ENCODE measurements at places on chromosomes 12 and 14.

- no peak for DNase-seq
Observed at GRCh38 chr12:15811214-15812127, 22.3 kb upstream of the EPS8 start.

GRCh38 chr12:77746096-77746495, 84.6 kb upstream of the NAV3 start:
- DNase-seq, result no peak

GRCh38 chr14:31770271-31770670, 209.1 kb downstream of the NUBPL start:
- DNase-seq, result no peak

GRCh38 chr12:46388427-46389021, 16.0 kb upstream of the SLC38A2 start:
- no peak for DNase-seq

DNA sequence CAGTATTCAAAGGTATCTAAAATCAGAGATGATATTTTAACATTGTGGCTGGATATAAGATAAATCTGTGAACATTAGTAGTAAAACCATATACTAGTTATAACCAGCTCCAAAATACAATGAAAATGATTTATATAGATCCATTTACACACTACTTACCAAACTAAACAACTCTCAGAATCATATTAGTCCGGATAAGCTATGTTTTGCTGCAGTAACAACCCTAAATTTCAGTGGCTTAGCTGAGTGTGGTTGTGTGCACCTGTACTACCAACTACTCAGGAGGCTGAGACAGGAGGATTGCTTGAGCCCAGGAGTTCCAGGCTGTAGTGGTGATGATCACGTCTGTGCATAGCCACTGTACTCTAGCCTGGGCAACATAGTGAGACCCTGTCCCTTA, 23.8 kb downstream of the ZDHHC17 start:
- no peak for DNase-seq

DNA sequence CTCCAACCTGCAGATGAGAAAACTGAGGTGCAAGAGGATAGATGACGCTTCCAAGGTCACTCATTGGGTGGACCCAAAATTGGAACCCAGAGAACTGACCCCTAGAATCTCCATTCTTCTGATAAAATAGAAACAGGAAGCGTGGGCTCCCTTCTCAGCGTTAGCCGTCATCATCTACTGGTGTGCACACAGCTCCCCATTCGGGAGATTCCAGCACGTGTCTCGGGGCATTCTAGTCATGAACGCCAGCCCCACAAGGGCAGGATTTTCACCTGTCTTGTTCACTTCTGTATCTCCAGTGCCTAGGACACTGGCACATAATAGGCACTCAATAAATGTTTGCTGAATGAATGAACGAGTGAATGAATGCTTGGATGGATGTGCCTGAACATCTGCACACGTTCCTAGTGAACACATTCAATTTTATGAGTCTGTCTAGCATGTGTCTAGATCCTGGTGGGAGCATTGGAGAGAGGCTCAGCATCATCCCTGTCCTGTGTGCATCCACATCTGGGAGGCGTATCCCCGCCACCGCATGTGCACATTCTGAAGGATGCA, 30.5 kb downstream of the RASAL1 start:
- no peak for DNase-seq

DNA sequence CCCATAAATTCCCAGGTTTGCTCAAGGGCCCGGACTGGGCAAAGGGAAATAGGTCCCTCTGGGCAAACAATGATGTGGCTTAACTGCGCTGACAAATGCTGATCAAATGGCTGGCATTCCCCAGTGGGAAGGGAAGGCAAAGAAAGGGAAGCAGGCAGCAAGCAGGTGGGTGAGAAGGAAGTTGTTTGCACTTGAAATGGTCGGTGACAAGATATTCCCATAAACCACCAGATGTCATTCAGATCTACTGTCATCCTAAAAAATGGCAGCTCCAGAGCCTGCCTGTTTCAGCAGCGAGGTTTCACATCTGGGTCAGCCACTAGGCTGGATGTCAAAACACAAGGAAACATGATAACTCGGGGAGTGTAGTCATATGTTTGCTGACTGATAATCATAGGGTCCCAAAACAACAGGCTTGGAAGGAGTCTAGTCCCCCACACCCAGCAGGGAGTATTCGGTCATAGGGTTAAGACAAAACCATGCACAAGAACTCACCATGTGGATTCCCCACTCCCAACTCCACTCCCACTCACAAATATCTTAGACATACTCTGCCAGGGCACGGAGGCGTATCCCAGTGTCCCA, 37.9 kb upstream of the MDM1 start:
- no peak for DNase-seq

DNA sequence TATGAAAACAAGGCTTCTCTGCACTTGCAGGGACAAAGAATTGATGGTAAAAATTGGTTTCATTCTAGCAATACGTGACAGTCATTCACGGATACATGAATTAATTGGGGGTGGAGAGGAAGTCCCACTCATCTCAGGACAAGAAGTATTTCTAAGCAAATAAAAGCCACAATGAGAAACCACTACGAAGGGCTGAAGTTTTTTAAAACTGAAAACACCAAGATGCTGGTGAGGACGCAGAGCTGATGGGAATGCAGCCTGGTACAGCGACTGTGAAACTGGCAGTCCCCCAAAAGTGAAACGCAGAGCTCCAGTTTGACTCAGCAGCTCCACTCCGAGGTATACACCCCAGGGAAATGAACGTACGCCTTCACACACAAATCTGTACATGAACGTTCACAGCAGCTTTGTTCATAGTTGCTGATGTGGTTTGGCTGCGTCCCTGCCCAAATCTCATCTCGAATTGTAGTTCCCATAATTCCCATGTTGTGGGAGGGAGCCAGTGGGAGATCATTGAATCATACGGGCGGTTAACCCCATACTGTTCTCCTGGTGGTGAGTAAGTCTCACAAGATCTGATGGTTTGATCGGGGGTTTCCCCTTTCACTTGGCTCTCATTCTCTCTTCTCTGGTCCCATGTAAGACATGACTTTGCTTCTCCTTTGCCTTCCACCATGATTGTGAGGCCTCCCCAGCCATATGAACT, 89.0 kb downstream of the SCARB1 start:
- no peak for DNase-seq

- DNase-seq, result no peak
Observed at GRCh38 chr12:122935318-122935717, 30.9 kb downstream of the ABCB9 start.

- DNase-seq, result no peak
Observed at GRCh38 chr12:1842183-1842904, 22.0 kb downstream of the LRTM2 start.

DNA sequence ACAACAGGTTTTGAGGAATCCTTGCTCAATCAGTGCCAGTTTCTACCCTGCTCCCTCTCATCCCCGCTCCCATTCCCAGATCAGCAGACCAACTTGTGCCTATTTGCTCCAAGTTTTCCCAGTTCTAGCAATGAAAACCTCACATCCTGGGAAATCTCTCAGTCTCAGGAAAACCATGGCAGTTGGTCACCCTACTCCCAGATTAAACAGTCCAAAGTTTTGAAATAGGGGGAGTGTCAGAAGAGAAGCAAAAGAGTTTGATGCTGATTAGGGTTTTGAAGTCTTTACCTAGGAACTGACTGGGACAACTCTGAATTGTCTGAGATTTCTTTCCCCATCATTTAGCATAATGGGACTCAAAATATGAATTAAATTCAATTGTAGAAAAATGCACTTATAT, 95.8 kb upstream of the ARID2 start:
- DNase-seq, result no peak

GRCh38 chr14:79412822-79413221, 798.5 kb downstream of the DIO2 start:
- DNase-seq, result no peak

DNA sequence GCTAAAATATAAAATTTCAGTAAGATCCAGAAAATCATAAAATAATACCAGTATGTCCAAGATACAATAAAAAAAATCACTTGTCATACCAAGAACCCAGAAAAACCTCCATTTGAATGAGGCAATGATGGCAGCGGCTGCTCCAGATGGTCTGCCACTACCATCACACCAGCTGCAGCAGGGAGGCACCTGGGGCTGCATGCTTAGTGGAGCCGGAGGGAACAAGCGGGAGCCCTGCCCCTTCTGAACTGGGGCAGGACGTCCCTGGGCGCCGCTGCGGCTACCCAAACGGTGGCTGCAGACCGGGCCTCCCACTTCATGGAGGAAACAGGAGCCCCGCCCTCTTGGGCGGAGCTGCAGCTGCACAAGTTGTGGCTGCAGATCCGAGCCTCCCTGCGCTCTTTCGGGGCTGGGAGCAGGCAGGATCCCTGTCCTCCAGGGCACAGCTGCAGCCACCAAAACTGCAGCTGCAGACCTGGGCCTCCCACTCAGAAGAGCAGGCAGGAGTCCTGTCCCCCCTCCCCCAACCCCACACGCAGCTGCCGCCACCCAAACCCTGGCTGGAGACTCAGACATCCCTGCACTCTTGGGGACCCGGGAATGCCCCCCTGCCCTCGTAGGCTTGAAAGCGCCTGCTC, 36.1 kb upstream of the OR5AU1 start:
- DNase-seq, result peak; percentile 58

DNA sequence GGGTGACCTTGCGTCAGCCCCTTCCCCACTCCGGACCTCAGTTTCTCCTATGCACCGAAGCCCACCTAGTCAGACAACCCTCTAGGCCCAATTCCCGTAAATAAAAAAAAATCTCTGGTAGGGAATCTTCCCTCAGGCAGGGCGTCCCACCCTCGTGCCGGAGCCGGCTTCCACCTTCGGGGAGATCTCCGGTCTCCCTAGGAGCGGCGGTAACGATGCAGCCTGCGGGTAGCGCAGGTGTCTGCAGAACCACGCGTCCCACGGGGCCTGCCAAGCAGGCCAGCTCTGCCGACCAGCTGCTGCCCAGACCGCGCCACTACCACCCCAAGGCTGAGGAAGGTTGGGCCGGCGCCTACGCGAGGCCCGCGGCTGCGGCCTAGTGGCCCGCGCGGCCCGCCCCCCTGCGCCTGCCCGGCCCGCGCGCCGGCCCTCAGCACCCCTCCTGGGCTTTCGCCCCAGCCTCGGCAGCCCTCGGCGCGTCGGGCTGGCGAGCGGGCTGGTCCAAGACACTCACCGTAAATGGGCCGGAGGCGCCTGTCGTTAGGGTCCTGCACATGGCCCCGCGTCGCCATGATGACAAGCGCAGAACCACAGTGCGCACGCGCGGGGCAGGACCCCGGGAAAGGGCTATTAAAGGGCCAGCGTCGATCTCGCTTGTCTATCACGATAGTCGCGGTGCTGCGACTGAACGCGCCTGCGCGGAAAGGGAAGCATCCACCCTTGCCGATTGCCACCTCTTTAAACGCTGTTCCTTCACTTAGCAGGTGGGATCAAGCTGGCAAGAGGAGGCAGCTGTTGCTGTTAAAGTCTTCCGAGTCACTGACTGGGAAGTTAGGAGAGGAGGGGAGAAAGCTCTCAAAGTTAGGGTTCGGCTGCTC, at the start of gene NAA25:
Gene NAA25, minus strand, starts transcription at position 582 of the 878 bp plus-strand sequence. Its CDS starts 10 bp downstream, at position 572.
- peak; percentile 92 for DNase-seq

- peak; percentile 15 for DNase-seq
Observed at GRCh38 chr12:40325349-40325960, 100.7 kb downstream of the LRRK2 start.

- no peak for DNase-seq
Observed at GRCh38 chr12:76962099-76962498, 83.3 kb upstream of the CSRP2 start.

DNA sequence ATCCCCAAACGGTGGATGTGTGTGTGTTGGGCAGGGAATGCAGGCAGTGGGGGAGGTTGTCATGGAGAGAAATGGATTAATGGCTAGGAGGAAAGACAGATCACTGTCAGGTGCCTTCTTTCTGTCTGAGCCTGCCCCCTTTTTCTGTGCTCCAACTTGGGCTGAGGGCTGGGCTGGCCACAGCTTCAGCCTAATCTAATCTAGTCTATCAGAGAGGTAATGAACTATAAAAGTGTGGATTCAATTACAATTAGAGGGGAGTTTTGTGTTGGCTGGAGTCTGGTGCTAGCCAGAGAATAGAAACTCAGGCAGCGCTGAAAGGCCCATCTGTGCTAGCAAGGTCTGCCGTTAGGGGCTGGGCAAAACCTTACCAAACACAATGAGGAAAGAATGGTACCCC, 41.2 kb downstream of the NEUROD4 start:
- no peak for DNase-seq

DNA sequence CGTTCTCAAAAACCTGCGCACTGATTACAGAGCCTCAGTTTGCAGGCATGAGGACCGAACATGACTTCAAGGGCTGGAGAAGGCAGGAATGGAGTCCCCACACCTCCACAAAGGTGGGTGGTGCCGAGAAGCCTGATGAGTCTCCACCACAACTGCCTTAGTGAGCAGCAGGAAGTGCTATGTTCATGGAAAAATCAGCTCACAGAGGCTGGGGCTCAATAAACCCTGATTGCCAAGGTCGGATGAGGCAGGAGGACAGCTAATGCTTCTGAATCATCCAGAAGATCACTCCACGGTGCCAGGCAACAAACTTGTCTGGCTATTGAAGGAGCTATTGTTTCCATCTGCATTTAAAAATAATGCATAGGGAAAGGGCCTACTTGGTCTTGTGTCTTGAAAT, 31.1 kb downstream of the APPL2 start:
- DNase-seq, result no peak

DNA sequence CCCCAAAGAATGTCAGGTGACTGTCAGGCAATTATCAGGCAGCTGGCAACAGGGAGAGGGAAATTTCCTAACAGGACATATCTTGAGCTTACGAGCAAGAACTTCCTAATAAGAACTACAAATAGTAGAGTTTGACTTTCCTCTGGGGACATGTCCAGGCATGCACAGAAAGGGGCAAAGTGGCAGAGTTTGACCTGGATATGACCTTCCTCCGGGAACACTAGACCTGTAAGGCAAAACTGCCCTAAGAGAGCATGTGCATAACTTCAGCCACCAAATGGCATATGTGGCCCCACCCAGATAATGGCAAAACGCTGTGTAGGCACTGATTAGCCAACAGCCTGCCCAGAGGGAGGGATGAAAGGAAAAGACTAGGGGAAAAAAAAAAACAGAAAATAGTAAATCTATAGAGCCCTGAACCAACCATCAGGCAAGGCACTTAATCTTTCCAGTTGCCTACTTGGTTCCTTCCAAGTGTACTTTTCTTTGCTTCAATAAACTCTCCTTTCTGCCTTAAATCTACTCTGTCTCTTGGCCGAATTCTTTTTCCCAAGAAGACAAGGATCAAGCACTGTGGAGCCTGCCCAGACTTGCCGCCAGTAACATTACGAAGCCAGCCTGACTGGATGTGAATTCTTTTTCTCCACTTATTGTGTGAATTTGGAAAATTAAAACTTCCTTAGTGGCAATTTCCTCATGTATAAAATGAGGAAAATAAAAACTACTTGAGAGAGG, 164.1 kb downstream of the SPTSSA start:
- DNase-seq, result no peak

- DNase-seq, result no peak
Observed at GRCh38 chr14:67428501-67429031, 16.6 kb upstream of the PLEK2 start.

GRCh38 chr14:102949062-102949800, 26.8 kb downstream of the AMN start:
- no peak for DNase-seq

GRCh38 chr12:28065889-28066630, 93.5 kb upstream of the PTHLH start:
- DNase-seq, result no peak

GRCh38 chr14:40859055-40859454, 747.6 kb upstream of the LRFN5 start:
- no peak for DNase-seq

Data from endothelial cell (in vitro differentiated cells).